Lower lobe of right lung (tissue), 2 donors: ENCODE measurements at places on chromosomes 5 and 9. TPM values are rescaled to one million over a fixed set of nuclear protein-coding genes. Genes with fewer than 3 reads are reported as not detected.
A peak's percentile ranks its signal among the peaks of the same experiment; 100 is the strongest.

Gene GRXCR2
- total RNA-seq = not detected

DNA sequence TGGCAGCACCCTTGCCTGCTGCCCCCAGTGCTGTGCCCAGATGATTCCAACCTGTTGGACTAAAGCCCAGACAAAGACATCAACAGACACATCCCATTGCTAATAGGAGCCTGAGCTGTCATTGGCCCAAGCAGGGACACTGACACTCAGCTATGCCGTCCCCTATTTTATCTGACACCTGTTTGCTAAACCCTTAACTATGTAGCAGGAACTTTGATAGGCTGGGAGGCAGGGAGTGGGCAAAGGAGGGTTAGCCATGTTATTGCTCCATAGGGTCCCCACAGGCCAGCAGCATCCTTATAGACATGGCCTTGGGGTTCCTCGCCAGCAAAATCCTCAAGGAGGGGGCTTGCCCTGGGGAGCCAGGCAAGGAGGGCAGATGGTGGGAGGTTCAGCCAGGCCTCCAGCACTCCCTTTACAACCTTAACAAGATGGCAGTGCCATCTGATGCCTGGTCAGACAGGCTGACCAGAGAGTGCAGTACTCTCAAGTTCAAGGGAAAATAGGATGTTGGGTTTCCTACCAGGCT lies 50.4 kb upstream of the CDKN2AIPNL start:
- no peak overlapping the region for H3K27ac ChIP-seq
- H3K4me1 ChIP-seq = peaks cover 34% of the 10 kb centered on the region
- H3K36me3 ChIP-seq = no peaks in the 10 kb centered on the region

Gene LHX6
- total RNA-seq = 8.1 TPM

Gene RPP25L
- 16.5 TPM for total RNA-seq

GRCh38 chr9:69604568-69605219 lies 67.5 kb downstream of the APBA1 start:
- H3K27me3 ChIP-seq = no peaks in the 10 kb centered on the region
- H3K36me3 ChIP-seq = no peaks in the 10 kb centered on the region
- no peak overlapping the region for H3K4me3 ChIP-seq
- DNase-seq = no peak
- H3K27ac ChIP-seq = no peak overlapping the region

DNA sequence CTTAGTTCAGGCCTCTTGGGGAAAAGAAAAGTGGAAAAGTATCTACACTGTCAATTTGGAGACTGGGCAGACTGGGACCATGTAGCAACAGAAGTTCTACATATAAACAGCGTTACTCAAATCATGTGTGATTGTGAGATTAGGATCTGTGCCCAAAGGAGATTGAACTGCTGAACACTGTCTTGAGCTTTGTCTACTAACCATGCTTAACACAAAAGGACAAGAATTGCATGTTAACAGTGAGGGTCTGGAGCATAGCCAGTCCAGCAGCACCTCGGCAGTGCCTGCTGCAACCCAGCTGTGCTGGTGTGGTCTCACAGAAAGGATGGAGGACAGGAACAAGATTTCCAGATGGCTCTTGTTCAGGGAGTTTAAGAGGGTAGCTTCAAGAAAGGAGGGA lies 5.7 kb downstream of the PAM start:
- H3K4me1 ChIP-seq = peaks cover 56% of the 10 kb centered on the region
- H3K27me3 ChIP-seq = no peaks in the 10 kb centered on the region
- H3K27ac ChIP-seq = peak overlapping the region; percentile 38
- H3K36me3 ChIP-seq = no peaks in the 10 kb centered on the region
- no peak for DNase-seq

DNA sequence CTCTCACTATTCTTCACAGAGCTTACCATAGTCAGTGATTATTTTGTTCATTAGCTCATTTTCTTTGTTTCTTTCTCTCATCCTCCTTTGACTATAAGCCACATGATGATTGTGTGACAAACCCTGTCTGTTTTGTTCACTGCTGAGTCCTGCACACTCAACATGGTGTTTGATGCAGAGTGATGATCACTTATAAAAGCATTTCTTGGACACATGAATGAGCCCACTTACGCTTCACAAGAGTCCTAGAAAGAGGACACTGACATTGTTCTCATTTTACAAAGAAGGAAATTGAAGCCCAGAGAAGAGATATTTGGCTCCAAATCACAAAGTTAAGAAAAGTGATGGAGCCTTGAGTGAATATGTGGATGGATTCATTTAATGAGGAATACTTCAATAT lies 13.4 kb downstream of the ABLIM3 start:
- H3K4me1 ChIP-seq = peaks cover 51% of the 10 kb centered on the region
- no peak for DNase-seq
- no peak overlapping the region for H3K4me3 ChIP-seq
- H3K27ac ChIP-seq = no peak overlapping the region
- H3K36me3 ChIP-seq = no peaks in the 10 kb centered on the region

GRCh38 chr5:177005619-177006264 lies 837 bp downstream of the UIMC1 start:
- peak; percentile 86 for DNase-seq

DNA sequence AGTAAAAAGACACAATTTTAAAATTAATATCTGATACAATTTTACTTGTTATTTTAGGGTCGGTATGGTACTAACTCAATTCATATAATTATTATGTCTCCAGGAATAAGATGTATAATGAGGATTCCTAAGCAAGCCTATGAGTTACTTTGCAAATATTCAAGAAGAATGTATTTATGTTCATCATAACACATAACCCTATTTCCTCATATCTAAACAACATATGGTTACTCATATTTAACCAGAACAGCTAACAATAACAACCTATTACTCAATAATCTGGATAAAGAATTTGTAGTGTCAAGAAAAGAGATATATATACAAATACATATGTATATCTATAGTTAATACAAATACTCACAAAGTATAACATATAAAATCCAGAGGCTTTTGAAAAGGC lies 285.9 kb downstream of the ARL15 start:
- H3K4me1 ChIP-seq = no peaks in the 10 kb centered on the region
- DNase-seq = no peak
- no peaks in the 10 kb centered on the region for H3K36me3 ChIP-seq
- no peak overlapping the region for H3K4me3 ChIP-seq
- H3K27me3 ChIP-seq = no peaks in the 10 kb centered on the region

- no peak overlapping the region for H3K4me3 ChIP-seq
- H3K4me1 ChIP-seq = peaks cover 12% of the 10 kb centered on the region
- DNase-seq = peak; percentile 32
These were observed 4.4 kb downstream of the CEP72 start for GRCh38 chr5:616484-617039.

DNA sequence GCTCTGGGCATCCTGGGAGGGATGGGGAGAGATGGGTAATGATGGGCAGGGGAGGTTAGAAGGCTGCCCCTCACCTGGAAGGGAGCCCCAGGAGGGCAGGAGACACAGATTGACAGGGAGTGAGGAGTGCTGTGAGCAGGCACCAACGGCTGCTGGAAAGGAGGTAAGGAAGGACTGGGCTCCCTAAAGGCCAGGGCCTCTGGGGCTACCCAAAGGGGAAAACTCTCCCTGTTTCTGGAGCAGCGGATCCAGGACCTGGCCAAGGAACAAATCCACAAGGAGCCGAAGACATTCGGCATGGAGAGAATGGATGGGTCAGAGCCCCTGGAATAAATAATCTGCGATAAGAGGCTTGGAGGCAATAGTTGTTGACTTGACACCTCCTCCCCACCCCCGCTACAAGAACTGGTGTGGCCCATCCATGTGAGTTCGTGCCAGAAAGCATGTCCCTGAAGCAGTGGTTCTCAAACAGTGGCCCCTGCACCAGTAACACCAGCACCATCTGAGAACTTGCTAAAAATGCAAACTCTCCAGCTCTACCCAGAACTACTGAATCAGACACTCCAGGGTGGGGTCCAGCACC lies 208.3 kb downstream of the GABBR2 start:
- H3K27ac ChIP-seq = no peak overlapping the region
- H3K27me3 ChIP-seq = no peaks in the 10 kb centered on the region
- H3K4me1 ChIP-seq = peaks cover 30% of the 10 kb centered on the region
- H3K4me3 ChIP-seq = no peak overlapping the region
- no peaks in the 10 kb centered on the region for H3K36me3 ChIP-seq

- no peaks in the 10 kb centered on the region for H3K27me3 ChIP-seq
- H3K36me3 ChIP-seq = no peaks in the 10 kb centered on the region
- no peak overlapping the region for H3K27ac ChIP-seq
These were observed 97.9 kb upstream of the CPEB4 start for GRCh38 chr5:173790177-173790719.

Gene ZNF354C
- total RNA-seq = 6.7 TPM

- H3K4me1 ChIP-seq = no peaks in the 10 kb centered on the region
- H3K36me3 ChIP-seq = no peaks in the 10 kb centered on the region
- no peak for DNase-seq
- H3K27ac ChIP-seq = no peak overlapping the region
- H3K4me3 ChIP-seq = no peak overlapping the region
These were observed 155.7 kb upstream of the RIOK2 start for GRCh38 chr5:97338729-97339128.

- no peak overlapping the region for H3K27ac ChIP-seq
- H3K27me3 ChIP-seq = no peaks in the 10 kb centered on the region
- DNase-seq = no peak
- no peaks in the 10 kb centered on the region for H3K36me3 ChIP-seq
- H3K4me1 ChIP-seq = no peaks in the 10 kb centered on the region
- no peak overlapping the region for H3K4me3 ChIP-seq
These were observed 336.0 kb downstream of the ENC1 start for GRCh38 chr5:74304536-74304935.

Gene CMBL
- total RNA-seq = 21.7 TPM

- H3K27ac ChIP-seq = no peak overlapping the region
- no peaks in the 10 kb centered on the region for H3K27me3 ChIP-seq
- no peak for DNase-seq
- peaks cover 4% of the 10 kb centered on the region for H3K4me1 ChIP-seq
These were observed 124.9 kb downstream of the PPP2R2B start for GRCh38 chr5:146753641-146754040.

Gene CEP72
- total RNA-seq = 10.6 TPM

Gene FAM153A
- total RNA-seq = 3.7 TPM

Gene ADAMTS12
- total RNA-seq = 7.6 TPM

- peaks cover 22% of the 10 kb centered on the region for H3K4me1 ChIP-seq
- no peak overlapping the region for H3K4me3 ChIP-seq
- H3K27ac ChIP-seq = no peak overlapping the region
- DNase-seq = no peak
- no peaks in the 10 kb centered on the region for H3K27me3 ChIP-seq
- H3K36me3 ChIP-seq = no peaks in the 10 kb centered on the region
These were observed 503.0 kb downstream of the SPATA31D1 start for GRCh38 chr9:82491604-82492003.

DNA sequence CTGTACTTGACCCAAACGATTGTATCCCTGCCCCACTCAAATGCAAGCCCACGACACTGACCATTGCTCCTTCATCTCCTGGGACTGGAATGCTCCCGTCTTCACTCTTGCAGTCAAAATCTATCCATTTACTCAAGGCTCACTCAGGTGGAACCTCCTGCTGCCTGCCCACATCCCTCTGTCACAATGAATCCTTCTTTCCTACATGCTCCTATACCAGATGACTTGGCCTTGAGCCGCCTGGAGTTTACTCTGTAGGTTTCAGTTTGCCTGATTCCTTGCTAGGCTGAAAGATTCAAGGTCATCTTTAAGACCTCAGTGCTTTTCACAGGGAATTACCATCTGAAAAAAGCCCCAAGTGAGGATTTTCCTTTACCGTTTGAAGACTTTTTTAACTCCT lies 264.1 kb downstream of the GLIS3 start:
- H3K27me3 ChIP-seq = no peaks in the 10 kb centered on the region
- H3K4me3 ChIP-seq = no peak overlapping the region
- DNase-seq = no peak
- no peak overlapping the region for H3K27ac ChIP-seq

- H3K27ac ChIP-seq = peak overlapping the region; percentile 86
- peaks cover 6% of the 10 kb centered on the region for H3K36me3 ChIP-seq
- peaks cover 15% of the 10 kb centered on the region for H3K4me1 ChIP-seq
- no peaks in the 10 kb centered on the region for H3K27me3 ChIP-seq
- H3K4me3 ChIP-seq = peak overlapping the region; percentile 48
These were observed 1.0 kb downstream of the IL7R start for GRCh38 chr5:35857606-35858205.

- H3K27me3 ChIP-seq = no peaks in the 10 kb centered on the region
- no peak for DNase-seq
- H3K27ac ChIP-seq = no peak overlapping the region
- peaks cover 8% of the 10 kb centered on the region for H3K4me1 ChIP-seq
- no peaks in the 10 kb centered on the region for H3K36me3 ChIP-seq
These were observed 8.3 kb downstream of the TSLP start for GRCh38 chr5:111079846-111080245.

DNA sequence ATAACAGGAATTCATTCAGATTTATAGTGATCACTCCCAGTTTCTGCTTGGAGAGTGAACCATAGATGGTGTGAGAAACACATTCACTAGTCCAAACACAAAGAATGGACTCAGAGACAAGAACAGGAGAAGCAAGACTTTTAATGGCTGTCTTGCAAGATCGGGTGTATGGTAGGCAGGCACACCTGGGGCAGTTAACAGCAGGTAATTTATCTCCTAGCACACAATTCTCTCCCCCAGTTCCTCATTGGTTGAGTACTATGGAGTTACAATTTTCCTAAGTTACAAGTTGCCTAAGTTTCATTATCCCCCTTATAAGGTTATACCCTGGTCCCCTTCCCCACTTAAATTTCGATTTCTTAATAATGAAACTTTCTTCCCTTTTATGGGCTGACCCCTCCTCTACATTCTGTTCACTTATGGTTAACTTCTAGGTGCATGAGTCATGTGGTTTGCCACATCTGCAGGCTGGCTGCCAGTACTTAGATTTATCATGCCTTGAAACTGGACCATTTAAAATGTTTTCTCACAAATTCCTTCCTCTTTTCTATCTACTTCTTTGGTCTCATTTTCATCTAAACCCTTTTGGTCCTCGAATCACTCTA lies 623.3 kb downstream of the HINT1 start:
- no peak overlapping the region for H3K4me3 ChIP-seq
- H3K4me1 ChIP-seq = no peaks in the 10 kb centered on the region
- H3K27me3 ChIP-seq = no peaks in the 10 kb centered on the region
- DNase-seq = no peak
